CD4-positive, alpha-beta T cell treated with Interleukin-4 for 4 hours (primary cell): ENCODE measurements at places on chromosomes 7 and 10.

- no peak for DNase-seq
These were observed 31.6 kb upstream of the KNDC1 start for GRCh38 chr10:133128126-133129070.

DNA sequence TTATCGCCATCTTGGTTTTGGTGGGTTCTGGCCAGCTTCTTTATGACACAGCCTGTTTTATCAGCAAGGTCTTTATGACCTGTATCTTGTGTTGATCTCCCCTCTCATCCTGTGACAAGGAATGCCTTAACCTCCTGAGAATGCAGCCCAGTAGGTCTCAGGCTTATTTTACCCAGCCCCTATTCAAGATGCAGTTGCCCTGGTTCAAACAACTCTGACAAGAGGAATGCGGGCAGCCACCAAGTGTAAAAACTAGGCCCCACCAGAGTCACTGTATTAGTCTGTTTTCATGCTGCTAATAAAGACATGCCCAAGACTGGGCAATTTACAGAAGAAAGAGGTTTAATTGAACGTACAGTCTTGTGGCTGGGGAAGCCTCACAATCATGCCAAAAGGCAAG lies 671.3 kb downstream of the SORCS1 start:
- no peak for DNase-seq

DNA sequence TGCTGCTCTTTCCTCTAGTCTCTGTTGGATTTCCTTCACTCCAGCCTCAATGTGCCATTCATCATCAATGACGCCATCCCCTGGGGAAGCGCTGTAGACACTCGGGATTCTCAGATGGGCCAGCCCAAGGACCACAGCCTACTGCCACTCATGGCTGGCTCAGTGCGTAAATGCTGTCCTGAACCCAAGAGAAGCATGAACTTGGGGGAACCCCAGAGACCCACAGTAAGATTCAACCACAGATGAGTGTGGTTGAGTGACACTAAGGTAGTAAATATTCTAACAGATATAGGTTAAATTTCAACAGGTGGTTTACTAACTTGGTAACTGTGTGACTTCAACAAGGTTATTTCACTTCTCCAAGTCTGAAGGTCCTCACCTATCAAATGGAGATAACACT lies 304.1 kb downstream of the GRM8 start:
- no peak for DNase-seq

- DNase-seq, result no peak
These were observed 540.3 kb upstream of the IGFBP3 start for GRCh38 chr7:46461334-46461777.

- DNase-seq, result no peak
These were observed 28.8 kb upstream of the ZNF488 start for GRCh38 chr10:47412869-47413268.

DNA sequence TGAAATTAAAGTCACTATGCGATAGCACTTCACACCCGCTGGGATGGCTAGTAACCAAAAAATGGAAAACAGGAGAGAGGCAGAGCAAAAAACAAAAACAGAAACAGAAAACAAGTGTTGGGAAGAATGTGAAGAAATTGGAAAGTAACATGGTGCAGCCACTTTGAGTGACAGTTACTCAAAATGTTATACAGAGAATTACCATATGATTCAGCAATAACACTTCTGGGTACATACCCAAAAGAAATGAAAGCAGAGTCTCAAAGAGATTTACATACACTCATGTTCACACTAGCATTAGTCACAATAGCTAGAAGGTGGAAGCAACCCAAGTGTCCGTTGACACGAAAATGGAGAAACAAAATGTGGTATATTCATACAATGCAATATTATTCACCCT lies 88.6 kb upstream of the KCNIP2 start:
- no peak for DNase-seq

GRCh38 chr7:71465741-71466189 lies 333.8 kb downstream of the GALNT17 start:
- no peak for DNase-seq

- DNase-seq, result no peak
These were observed 9.8 kb downstream of the TBXAS1 start for GRCh38 chr7:139838876-139839275.

GRCh38 chr10:71437537-71438092 lies 40.9 kb downstream of the CDH23 start:
- DNase-seq, result no peak

DNA sequence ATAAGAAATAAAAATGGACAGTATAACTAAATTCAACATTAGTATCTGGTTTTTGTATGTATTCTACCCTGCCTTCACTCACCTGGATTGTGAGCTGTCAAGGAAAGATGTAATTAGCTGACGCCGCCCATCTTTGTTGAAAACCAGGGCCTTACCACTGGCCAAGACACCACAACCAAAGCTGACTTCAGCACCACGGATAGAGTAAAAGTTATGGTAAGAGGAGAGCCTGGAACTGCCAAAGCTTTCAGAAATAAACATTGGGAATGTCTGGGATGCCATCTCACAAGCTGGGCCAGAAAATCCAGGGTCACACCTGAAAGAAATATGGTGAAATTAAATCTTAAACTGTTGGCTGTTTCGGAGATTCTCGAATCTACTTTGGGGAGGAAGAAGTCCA lies 190.1 kb upstream of the SLC26A5 start:
- DNase-seq, result no peak

DNA sequence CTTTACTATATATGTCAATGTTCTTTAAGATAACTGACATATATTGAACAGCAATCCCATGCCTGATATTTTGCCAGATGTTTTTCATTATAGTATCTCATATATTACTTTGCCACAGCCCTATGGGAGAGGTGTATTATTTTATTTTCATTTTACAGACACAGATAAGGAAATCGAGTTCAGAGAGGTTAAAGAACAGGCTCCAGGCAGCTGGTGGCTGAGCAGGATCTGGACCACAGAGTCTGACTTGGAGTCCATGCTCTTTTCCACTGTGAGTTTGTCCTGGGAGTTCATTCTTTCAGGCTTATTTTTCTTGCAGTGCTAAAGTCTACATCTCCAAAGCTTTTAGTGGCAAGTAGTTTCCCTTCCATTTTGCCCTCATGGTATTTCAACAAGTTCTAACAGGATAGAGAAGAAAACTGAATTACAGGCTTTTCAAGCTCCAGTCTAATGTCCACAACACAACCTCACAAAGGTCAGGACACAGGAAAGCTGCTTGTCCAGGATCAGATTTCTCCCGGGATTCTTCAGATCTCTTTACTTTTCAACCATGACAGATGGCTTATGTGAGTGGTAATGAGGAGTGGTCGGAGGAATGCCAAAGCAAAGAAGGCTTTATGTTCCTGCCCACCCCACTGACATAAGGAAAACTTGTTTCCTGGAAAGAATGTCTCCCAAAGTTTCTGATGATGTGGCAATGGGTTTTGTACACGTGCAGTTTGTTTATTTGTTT lies 13.1 kb upstream of the SLC35B4 start:
- no peak for DNase-seq

GRCh38 chr7:20220293-20220761 lies 3.1 kb upstream of the MACC1 start:
- DNase-seq, result no peak

DNA sequence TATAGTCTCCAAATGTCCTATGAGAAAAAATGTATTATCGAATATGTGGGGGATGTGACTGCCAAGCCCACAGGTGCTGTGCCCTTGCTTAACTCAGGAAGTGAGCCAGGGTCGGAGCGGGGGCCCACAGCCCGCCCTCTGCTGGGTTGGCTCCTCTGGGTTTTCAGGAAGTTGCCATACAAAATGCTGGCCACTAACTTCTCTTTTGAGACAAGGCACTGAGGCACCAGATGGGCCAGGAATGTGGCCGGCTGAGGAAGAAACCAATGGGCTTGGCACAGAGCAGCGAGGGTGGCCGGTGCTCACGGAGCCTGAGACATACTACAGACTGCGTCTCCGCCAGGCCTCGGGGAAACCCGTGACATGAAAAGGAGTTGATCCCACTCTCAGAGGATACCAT lies 58.9 kb downstream of the FAM53B start:
- no peak for DNase-seq

DNA sequence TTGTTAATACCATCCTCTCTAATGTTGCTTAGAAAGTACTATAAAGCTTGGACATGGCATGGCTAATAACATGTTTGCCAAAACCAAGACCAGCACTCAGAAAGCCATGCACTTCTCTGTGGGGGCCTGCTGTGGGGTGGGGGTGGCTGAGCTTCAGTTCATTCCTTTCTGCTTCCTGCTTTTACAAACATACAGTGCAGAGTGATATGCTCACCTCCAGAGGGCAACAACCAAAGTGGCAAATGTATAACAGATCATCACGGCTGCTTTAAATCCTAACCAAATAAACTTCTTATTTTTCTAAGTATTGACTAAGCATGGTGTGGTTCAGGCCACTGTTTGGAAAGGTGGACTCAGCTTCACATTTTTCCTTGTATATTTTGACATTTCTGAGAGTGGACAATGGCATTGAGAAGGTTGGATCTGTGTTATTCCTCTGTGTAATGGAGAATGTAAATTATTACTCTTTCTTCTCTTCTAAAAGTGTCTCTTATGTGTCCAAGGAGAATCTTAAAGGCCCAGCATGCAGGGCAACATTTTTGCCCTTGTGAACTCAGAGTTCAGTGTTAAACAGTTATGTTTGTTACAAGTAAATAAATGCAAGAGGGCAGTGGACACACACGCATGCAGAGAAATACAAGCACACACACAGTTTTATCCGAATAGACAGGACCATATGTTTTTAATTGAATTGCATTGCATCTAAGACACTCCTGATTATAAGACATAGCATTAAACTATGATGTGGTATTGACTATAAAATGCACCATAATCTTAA lies 186.1 kb downstream of the HERPUD2 start:
- DNase-seq, result no peak

- DNase-seq, result no peak
These were observed 66.5 kb downstream of the TPK1 start for GRCh38 chr7:144769352-144769751.

- DNase-seq, result no peak
These were observed 44.3 kb downstream of the DNAJB9 start for GRCh38 chr7:108613949-108614381.

DNA sequence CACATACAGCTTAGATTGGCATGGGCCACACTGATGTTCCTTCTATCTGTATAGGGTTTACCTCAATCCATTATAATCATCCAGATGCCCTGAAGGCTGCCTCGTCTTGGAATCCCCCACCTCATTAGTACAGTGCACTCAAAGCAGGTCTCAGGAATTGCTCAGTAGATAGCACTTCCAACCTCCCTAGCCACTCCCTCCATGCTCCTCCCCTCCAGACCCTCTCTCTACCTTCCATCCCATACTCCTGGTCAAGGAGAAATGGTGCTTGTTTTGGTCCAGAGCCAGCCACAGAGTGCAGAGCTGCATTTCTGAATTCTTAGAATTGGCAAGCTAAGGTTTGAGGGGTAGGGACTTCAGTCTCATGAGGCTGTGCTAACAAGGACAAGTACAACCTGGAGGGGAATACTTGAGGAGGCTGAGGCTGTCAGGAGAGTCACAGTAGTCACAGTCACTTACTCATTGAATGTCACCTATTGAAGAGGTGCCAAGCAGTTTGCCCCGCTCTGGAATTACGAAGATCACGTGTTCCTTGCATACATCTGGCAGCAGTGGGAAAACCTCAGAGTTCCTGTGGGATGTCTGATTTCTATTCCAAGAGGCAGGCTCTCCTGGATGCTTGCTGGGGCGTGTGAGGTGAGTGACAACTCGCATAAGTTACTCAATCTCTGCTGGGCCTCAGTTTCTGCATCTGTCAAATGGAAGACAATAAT lies 60.7 kb upstream of the ZNF746 start:
- no peak for DNase-seq

GRCh38 chr10:131532291-131532690 lies 220.8 kb upstream of the TCERG1L start:
- no peak for DNase-seq

GRCh38 chr10:6543431-6544005 lies 36.6 kb downstream of the PRKCQ start:
- peak; percentile 93 for DNase-seq

GRCh38 chr7:12069757-12070156 lies 141.3 kb upstream of the TMEM106B start:
- DNase-seq, result no peak

GRCh38 chr7:107953924-107954303 lies 49.0 kb downstream of the LAMB1 start:
- DNase-seq, result no peak

- no peak for DNase-seq
These were observed 590.7 kb upstream of the STEAP1 start for GRCh38 chr7:89563597-89563996.

GRCh38 chr7:150978126-150978789 lies at the start of gene KCNH2:
KCNH2 (minus strand) TSS chr7:150978321; CDS start chr7:150977913, 408 bp downstream.
- DNase-seq, result no peak

DNA sequence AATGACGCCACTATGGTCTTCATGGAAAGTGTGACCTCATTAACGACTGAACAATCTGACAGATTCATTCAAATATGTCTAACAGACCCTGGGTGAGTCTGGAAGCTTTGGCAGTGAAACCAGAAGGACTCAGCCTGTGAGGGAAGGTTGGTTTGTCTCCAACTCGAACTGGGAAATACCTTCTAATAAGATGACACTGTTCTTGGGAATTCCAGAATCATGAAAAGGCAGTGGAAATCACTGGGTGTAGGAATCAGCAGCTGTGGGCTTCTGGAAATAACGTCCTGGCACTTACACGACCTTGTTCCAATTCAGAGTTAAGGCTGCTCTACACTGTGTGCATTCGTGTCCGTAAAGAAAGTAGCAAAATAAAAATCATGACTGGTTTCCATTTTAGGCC lies 75.1 kb downstream of the DGKI start:
- DNase-seq, result no peak

GRCh38 chr7:74405191-74405898 lies 48.4 kb upstream of the GTF2IRD1 start:
- no peak for DNase-seq

DNA sequence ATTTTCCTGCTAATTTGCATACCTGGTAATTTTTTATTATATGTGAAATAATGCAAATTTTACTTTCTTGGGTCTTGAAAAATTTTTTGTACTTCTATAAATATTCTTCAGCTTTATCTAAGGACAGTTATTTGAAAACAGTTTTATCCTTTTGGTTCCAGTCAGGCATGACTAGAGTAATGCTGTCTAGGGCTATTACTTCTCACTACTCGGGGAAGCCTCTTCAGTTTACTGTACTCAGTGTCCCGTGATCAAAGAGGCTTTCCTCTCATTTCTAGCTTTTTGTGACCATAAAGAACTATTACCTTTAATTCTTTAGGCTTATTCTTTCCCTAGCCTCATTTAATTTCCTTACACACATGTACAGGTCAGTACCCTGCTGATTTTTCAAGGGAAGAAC lies 153.8 kb upstream of the HDAC9 start:
- no peak for DNase-seq
